A549 treated with CpdA at 1 μM for 4 hours (cell line): ENCODE measurements at places on chromosomes 12 and 14. TPM values are rescaled to one million over a fixed set of nuclear protein-coding genes. Genes with fewer than 3 reads are reported as not detected.

DLK1 gene
- total RNA-seq, result 0.22 to 0.65 TPM (median 0.48 TPM) in 5 replicates

SOAT2 gene
- 0.17 to 0.24 TPM (median 0.21 TPM) in 4 of 5 replicates, not detected in the other for total RNA-seq

SLC17A8 gene
- not detected in 5 replicates for total RNA-seq

TMCC3 gene
- total RNA-seq, result 0.99 to 1.3 TPM (median 1.1 TPM) in 5 replicates

NGB gene
- not detected in 5 replicates for total RNA-seq

ATF1 gene
- total RNA-seq, result 42.8 to 50.5 TPM (median 46.5 TPM) in 5 replicates
